Stimulated activated CD4-positive, alpha-beta T cell treated with anti-CD3 and anti-CD28 coated beads, Interleukin-12 subunit alpha, Interleukin-12 subunit beta, amount 100 ng/mL, for 24 hours (primary cell): ENCODE measurements at places on chromosomes 5 and 9.

DNA sequence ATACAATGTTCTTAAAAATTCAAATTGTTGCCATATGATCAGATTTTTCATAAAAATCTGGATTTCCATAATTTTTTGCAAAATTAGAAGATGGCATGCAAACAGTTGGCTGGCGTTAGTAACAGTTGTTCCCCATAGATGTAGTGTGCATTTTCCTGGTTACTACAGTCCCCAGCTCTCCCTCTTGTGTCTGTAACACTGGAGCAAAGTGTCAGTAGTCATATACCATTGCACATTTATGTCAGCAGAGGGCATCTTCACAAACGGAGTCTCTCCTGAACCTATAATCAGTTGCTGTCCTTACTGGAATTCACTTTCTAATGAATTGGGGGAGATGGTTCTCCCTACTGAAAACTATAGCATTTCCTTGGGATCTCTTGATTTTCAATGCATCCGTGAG is 44.7 kb upstream of the DMAC1 start:
- DNase-seq = no peak

DNA sequence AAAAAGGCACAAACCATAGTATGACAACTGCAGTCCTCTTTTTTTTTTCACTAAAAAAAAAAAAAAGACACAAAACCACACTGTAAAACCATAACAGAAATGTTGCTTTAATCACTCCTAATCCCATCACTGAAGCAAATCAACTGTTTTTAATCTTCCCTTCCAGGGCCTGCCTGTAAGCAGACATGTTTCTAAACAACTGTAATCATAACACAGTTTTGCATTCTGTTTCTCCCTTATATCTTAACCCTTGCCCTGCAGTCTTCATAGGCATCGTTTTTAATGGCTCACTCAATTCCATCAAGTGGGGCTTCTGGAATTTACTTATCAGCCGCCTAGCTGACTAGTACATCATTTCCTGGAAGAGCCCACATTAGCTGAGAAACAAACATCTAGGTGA is 111.0 kb upstream of the SLC25A48 start:
- DNase-seq = no peak

- no peak for DNase-seq
These were observed 126.7 kb downstream of the SNX18 start for GRCh38 chr5:54644226-54644625.

- no peak for DNase-seq
These were observed at the start of gene RNF38 for GRCh38 chr9:36399980-36400331. RNF38 (minus strand) TSS chr9:36400269; CDS start chr9:36400108, 161 bp downstream.

- DNase-seq = no peak
These were observed 27.9 kb downstream of the TMEM215 start for GRCh38 chr9:32811246-32811645.

DNA sequence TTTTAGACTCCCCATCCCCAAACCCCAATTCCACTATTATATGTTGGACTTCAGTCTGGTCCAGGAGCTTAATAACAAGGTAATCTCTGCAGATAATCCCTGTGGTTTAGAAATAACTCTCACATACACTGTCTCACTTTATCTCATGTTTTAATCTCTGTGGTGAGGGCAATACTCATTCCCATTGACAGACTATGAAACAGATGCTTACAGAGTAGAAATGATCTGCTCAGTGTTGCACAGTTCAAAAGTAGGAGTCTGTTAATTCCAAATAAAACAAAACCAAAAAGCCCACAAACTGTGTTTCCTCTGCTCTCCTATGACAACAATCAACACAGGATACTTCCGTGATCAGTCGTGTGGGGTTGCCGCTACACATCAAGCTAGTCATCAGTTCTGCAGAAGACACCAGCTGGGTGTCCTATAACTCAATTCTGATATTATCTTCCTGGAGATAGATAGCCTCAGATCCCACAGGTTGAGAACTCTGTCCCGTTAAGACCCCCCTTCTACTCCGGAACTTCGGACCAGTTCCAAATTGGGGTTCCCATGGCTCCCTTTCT is 26.3 kb upstream of the FANCC start:
- no peak for DNase-seq

DNA sequence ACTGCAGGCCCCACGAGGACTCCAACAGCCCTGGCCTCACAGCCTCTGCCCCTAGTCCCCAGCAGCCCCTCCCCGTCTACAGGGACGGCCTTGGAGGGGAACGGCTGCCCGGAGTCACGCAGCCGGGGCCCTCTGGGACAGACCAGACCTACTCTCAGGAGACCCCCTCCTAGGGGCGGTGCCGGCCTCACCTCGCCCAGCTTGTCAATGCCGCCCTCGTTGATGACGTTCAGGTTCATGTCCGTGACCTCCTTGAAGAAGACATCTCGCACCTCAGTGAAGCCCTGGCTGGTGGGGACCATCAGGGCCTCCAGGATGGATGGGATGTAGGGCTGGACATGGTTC is 58.6 kb downstream of the LRSAM1 start:
- DNase-seq = no peak

GRCh38 chr9:121871431-121872025 is 220.1 kb downstream of the DAB2IP start:
- no peak for DNase-seq

DNA sequence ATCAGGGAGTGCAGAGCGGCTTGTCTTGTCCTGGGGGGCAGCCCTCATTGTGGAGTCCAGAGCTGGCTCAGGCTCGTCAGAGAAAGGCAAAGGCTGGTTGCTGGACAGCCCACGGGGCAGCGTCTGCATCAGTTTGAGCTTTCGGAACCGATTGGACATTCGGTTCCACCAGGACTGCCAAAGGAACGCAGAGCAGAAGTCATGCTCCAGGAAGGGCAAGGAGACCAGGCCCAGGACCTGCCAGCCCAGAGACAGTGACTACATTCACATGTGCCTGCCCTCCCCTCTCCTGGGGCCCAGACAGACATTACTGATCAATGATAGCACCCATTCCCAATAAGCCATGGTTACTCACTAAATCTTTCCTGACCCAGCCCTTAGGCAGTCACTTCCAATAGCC is 18.1 kb downstream of the ANKS6 start:
- DNase-seq = no peak

DNA sequence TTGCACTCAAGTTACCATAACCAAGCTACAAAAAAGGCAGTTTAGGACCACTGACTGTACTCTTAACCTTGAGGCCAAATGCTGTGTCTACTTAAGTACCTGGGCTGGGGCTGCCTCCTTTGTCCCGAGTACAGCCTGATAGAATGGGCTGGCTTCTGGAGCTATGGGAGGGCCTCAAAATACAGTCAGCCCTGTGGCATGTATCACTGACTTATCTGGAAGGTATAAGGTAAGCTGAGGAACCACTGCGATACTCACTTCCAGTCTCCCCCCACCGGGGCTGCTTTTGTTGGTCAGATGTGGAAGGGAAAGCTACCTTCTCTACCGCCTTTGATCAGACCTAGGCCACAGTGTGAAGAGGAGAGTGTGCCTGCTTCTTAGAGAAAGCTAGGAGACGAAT is 404.8 kb downstream of the ARHGEF28 start:
- no peak for DNase-seq
